T-helper 1 cell (primary cell): ENCODE measurements at places on chromosomes 13 and 19.

GRCh38 chr13:52921194-52921593 is 72.8 kb upstream of the PCDH8 start:
- DNase-seq = no peak

- DNase-seq = no peak
Observed at GRCh38 chr13:39035799-39036198, 2.1 kb downstream of the PROSER1 start.

- DNase-seq = no peak
Observed at GRCh38 chr19:31882709-31883108, 462.7 kb upstream of the ZNF507 start.

- no peak for DNase-seq
Observed at GRCh38 chr13:73865027-73865426, 269.2 kb downstream of the KLF12 start.

GRCh38 chr13:50075619-50076097 is 60.4 kb downstream of the KCNRG start:
- no peak for DNase-seq

GRCh38 chr19:20611866-20612265 is 46.3 kb upstream of the ZNF737 start:
- DNase-seq = no peak

GRCh38 chr13:67856955-67857354 is 626.8 kb upstream of the PCDH9 start:
- DNase-seq = no peak

- no peak for DNase-seq
Observed at GRCh38 chr13:31968473-31968872, 63.1 kb upstream of the FRY start.

DNA sequence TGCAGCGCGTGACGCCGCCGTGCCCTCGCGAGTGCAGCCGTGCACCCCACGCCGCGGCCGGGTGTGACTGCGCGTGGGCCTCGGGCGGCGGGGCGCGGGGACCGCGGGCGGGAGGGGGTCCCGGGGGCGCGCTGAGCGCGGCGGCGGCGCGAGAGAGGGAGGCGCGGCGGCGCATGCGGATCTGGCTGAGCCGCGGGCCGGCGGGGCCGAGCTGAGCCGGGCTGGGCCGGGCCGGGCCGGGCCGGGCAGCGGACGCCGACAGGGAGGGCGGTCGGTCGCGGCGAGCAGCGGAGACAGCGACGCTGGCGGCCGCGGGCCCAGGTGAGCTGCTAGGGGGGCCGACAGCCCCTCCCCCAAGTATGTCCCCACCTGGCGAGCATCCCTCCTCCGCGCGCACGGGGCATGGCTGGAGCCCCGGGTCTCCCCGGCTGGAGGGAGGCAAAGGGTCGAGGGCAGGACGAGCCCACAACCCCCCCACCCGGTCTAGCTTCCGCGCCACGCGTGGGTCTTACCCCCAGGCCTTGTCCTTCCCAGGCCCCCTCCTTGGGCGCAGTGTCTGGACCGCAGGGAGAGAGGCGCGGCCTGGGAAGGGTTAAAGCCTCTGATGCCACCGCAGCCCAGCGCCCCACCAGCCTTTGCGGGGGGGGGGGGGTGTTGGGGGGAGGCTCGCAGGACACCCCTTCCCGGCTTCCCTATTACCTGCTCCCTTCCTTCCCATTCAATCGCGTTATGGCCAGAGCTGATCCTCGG is at the start of gene SPTBN4:
Gene SPTBN4, plus strand, starts transcription at position 17 of the 750 bp plus-strand sequence. CDS start 5,621 bp downstream, outside the sequence.
- DNase-seq = no peak

DNA sequence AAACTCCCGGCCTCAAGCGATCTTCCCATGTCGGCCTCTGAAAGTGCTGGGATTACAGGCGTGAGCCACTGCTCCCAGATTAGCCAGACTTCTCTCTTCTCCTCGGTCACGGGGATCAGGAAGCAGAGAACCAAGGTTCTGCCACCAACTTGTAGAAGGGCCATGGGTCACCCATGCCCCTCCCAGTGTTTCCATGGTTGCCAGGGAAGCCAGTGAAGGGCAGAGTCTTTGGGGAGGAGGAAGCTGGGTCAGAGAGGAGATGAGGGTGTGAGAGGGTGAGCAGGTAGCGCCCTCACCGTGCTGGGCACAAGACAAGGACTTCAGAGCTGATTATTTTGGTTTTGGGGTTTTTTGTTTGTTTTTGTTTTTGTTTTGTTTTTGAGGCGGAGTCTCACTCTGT is 77.1 kb downstream of the GNG7 start:
- no peak for DNase-seq

GRCh38 chr19:34269968-34270621 is 15.7 kb downstream of the GARRE1 start:
- DNase-seq = peak; percentile 70

DNA sequence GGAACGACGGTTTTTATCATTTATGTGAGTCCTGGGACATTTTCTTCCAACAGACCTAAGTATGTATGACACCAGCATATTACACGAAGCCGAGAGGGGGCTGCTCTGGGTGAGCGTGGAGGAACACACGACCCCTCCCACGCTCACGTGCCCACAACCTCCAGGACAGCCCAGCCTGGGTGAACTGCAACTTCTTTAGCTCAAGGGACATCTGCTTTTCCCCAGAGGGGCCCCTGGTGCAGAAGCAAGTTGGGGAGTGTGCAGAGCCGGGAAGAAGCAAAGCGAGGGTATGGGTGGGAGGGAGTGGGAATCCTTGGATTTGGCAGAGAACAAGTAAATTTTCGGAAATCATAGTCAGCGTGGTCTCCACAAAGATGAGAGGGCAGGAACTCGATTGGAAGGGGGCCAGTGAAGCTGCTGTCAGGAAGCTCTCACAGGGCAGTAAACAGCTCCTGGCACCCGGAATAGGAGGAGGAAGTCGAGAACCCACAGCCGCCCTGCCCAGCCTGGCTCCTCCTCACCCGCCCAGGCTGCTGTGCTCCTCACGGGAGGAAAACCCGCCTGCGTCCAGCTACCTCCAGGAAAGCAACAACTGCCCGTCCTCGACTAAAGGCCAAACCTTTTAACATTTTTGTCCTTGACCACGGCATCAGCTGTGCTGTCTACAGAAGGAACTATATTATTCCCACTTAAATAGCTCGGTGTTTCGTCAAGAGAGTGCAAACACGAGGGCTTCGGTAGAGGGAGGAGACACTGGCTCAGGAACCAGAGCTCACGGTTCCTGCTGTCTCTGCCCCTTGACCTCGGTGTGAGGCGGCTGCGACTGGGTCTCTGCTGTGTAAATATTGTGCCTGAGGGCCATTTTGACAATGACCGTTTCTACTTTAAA is 17.2 kb upstream of the CFAP97D2 start:
- DNase-seq = no peak

- no peak for DNase-seq
Observed at GRCh38 chr19:7611541-7612279, 16.0 kb downstream of the CAMSAP3 start.

DNA sequence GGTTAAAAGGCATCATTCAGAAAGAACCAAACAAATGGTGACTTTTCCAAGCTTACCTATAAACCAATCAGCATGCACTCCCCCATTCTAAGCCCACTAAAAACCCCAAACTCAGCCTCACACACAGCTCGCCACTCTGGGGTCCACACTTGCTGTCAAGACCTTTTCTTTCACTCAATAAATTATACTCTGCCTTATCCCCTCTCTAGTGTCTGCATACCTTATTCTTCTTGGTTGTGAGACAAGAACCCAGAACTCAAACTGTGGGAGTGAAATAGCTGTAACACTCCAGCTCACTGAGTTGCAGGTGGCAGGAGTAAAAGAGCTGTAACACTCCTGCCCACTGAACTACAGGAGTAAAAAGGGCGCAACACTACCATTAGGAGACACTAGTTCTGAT is 559.0 kb downstream of the TBC1D4 start:
- no peak for DNase-seq

GRCh38 chr19:16847430-16847829 is 18.2 kb downstream of the SIN3B start:
- no peak for DNase-seq

GRCh38 chr13:59358014-59358413 is 805.7 kb downstream of the DIAPH3 start:
- no peak for DNase-seq

GRCh38 chr13:76853921-76854608 is 32.1 kb downstream of the KCTD12 start:
- DNase-seq = no peak

DNA sequence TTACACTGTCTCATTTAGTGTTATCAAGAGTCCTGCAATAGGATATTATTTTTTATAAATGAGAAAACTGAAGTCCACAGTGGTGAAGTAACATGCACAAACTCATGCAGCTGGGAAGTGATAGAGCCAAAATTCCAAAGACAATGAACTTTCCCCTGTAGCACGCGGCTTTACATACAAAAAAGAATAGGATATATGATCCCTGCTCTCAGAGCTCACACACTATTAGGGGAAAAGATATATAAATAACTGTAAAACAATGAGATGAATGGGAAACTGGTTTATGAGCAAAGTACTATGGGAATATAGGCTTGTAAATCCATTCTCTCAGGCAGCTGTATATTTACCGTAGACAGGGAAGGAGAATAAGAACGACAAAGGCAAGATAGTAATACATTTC is 39.7 kb downstream of the THSD1 start:
- DNase-seq = no peak

GRCh38 chr13:110217811-110218210 is 89.1 kb downstream of the COL4A1 start:
- no peak for DNase-seq

GRCh38 chr19:5018224-5019015 is 49.5 kb downstream of the KDM4B start:
- DNase-seq = no peak

DNA sequence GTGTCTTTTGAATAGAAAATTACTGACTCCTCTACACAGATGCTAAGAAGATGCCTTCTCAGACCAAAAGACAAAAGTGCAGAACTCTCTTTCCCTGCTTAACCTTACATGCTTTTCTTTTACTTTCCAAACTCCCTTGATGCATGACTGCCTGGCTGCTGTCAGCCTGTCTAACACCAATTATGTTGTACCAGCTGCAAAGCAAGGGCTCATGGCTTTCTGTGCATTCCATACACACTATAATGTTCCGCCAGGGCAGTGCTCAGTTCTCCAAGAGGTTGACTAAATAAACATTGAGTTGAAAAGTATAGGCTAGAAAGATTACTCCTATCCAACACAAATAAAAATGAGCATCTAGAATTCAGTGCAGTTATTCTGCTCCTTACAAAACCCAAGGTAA is 330.4 kb upstream of the NBEA start:
- DNase-seq = no peak

DNA sequence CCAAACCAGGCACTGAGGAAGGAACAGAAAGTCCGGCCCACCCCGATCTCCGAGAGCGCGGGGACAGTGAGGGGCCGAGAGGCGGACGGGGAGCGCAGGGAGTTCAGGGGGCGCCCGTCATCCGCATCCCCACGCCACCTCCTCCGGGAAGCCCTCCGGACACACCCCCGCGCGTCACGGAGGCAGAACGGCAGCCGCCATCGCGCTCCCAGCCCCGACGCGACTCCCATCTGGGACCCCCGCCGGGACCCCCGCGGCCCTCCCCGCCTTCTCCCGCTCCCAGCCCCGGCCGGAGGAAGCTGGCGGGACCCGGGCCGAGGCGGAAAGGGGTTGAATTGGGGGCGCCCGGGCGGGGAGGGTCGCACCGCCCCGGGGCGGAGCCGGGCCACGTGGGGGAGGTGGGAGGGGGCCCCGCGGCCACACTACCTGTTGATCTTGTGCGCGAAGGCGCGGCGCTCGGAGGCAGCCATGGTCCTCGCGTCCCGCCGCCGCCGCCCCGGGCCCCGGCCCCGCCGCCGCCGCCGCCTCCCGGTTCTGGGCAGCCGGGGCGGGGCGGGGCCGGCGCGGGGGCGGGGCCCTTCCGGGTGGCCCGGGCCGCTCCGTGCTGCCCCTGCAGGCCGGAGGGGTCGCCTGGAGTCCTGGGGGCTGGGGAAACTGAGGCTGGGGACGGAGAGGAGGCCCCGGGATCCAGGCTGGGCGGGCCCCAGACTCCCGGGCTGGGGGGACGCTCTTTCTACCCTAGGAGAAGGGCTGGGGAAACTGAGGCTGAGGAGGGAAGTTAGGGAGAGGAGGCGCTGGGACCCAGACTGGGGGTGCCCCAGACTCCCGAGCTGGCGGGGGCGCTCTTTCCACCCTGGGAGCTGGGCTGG is at the start of gene DOCK6:
Gene DOCK6, minus strand, starts transcription at position 554 of the 869 bp plus-strand sequence. Its CDS starts 84 bp downstream, at position 470.
- DNase-seq = no peak

- no peak for DNase-seq
Observed at GRCh38 chr13:31242916-31243315, 43.1 kb downstream of the B3GLCT start.

GRCh38 chr19:53333066-53333462 is 485 bp upstream of the ZNF845 start:
- no peak for DNase-seq

- DNase-seq = no peak
Observed at GRCh38 chr13:43528992-43529391, 257.8 kb downstream of the ENOX1 start.

- DNase-seq = no peak
Observed at GRCh38 chr13:33081666-33082065, 65.4 kb downstream of the KL start.

DNA sequence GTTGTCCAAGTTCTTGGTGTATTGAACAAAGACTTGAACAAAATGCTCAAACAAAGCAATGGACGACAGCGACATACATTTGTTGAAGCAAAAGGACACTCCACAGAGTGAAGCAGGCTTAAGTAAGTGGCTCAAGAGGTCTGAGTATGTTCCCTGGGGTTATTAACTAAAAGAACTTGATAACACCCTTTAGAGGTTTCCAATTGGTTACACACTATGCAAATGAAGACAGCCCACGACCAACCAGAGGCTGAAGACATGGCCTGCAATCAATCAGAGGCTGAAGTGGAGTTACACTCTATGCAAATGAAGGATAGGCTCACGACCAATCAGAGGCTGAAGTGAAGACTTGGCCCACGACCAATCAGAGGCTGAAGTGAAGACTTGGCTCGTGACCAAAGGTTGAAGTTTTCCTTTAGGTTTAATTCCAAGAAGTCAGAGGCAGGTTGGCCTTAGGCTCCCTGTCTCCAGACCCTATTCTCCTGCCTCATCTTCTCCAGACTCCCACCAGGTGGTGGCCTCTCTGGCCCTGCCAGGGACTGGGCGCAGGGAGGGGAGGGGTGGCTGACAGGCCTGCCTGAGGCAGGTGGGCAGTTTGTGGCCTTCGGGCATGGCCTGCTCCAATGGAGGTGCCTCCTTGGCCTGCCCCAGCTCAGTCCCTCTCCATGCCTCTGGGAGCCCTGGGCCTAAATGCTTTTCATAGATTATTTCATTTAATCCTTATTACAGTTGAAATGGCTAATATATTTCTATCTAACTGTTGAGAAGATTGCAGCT is 38.1 kb downstream of the CCDC169 start:
- DNase-seq = no peak

DNA sequence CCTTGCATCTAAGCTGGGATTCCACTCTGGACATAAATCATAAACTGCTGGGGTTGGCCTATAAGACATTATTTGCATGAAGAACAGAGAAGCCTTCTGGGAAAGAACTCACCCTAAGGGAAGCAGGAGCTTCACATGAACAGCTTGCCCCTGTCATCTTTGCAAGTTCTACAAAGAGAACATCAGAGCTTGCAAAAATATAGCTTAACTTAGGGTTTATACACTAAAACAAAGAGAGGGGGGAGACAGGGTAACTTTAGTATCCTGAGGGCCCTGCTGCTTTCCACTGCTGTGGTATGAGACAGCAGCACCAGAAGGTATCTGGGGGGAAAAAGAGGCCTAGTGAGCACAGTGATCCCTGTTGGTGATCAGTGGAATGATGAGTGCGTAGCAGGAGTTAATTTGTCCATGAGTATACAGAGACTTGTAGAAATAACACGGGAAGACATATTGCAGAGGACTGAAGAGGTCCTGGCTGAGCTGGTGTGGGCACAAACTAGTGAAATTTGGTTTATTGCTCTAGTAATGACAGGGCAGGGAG is 116.1 kb upstream of the TSC22D1 start:
- DNase-seq = no peak
